Iris pigment epithelial cell (primary cell): ENCODE measurements at places on chromosomes 7 and 10.
A peak's percentile ranks its signal among the peaks of the same experiment; 100 is the strongest.

- no peak for DNase-seq
Measured at GRCh38 chr7:28961972-28962371, 3.8 kb upstream of the TRIL start.

DNA sequence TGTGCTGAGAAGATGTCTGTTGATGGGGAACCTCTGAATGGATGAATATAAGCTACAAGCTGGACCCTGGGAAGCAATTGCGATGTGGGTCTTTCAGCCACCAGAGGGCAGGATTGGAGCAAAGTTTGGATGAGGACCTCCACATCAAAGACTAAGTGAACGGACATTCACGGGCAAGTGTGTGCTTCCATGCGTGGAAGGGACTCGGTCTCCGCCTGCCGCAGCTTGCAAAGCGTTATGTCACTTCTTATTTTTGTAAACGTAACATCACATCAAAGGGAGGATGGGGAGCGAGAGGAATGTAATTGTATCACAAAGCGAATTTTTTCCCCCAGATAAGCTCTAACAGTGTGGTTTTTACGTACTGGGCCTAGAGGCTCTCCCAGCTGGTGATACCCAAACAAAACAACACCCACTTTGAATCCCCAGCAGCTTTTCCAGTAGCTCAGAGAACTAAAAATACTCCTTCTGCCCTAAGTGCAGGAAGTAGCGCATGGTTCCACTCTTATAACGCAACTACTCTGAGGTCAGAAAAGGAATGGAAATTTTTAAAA lies 65.0 kb downstream of the VWA2 start:
- peak; percentile 84 for DNase-seq

DNA sequence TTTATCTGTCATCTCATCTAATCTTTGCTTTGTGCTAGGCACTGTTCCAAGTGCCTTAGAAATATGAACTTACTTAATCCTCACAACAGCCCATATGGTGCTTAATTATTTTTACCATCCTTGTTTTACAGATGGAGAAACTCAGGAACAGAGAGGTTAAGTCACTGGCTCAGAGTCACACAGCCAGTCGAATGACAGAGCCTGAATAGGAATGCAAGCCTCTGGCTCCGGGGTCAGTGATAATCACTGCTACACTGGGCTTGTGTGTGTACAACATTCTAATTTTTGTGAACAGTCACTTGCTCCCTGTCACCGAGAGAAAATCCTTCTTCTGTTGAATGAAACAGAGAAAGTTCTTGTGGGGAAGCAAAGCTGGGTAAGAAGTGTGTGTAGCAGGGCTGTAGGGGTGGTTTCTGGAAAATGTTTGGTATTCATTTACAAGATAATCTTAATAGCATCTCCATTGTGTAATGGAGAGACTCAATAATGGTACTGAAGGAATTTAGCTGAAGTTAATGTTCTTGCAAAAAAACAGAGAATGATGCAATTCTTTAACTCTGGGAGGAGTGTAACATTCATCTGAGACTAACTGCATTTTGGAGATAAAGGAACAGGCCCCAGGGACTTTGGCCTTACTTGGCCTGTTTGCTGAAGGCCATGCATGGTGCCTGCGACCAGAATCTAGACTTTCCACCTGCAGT lies 290.6 kb downstream of the FRMD4A start:
- DNase-seq = peak; percentile 87

- DNase-seq = no peak
Measured at GRCh38 chr10:46528675-46529615, 27.5 kb downstream of the GPRIN2 start.

GRCh38 chr10:133015321-133015720 lies 72.4 kb upstream of the ADGRA1 start:
- no peak for DNase-seq

GRCh38 chr10:52215745-52216361 lies 98.2 kb upstream of the DKK1 start:
- peak; percentile 74 for DNase-seq

- no peak for DNase-seq
Measured at GRCh38 chr7:50731703-50732582, 50.8 kb downstream of the GRB10 start.

GRCh38 chr10:11225935-11226334 lies 208.3 kb downstream of the CELF2 start:
- no peak for DNase-seq

DNA sequence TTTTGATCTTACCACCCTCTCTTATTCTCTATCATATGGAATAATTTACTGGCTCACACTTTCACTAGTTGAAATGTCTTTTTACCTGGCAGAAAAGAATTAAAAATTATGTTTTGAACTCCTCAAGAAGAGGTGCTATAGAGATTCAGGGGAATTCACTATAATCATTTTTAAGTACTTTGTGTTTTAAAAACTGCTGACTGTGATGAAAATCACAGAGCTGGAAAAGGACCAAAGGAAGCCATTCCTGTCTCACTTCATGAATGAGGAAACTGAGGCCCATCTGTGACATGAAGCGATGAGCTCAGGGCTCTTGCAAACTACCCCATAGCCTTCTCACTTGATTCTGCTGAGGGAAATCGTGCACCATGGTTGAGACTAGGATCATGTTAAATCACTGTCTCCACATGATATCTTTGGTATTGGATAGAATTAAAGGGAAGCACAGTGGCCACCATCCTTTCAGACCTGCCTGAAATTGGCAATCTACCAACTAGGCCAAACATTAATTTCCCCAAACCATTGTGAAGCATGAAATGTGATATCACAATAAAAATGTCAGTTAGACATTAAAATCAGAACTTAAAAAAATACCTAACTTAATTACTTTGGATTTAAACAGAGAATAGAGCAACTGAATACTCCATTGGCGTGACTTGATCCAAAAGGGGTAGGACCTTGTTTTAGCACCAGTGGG lies 141.0 kb downstream of the FZD1 start:
- no peak for DNase-seq

GRCh38 chr10:34184397-34184796 lies 630.7 kb downstream of the PARD3 start:
- DNase-seq = no peak

DNA sequence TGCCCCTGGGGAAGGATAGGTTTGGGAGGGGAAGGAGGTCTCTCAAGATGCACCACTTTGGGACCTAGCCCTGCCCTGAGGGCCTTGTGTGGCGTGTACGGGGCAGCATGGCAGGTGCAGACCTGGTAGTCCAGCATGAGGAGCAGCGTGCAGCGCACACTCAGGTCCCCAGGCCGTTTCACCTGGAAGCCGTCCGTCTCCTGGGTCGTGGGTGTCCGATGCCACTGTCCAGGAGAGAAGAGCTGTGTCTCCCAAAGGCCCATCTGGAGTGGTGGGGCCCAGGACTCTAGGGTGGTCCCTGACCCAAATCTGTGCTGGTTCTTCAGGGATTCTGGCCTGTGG lies 6.8 kb downstream of the SMARCD3 start:
- DNase-seq = no peak

- DNase-seq = no peak
Measured at GRCh38 chr7:137948083-137948844, 53.6 kb downstream of the CREB3L2 start.

GRCh38 chr7:106729720-106730385 lies 68.9 kb upstream of the CCDC71L start:
- no peak for DNase-seq

DNA sequence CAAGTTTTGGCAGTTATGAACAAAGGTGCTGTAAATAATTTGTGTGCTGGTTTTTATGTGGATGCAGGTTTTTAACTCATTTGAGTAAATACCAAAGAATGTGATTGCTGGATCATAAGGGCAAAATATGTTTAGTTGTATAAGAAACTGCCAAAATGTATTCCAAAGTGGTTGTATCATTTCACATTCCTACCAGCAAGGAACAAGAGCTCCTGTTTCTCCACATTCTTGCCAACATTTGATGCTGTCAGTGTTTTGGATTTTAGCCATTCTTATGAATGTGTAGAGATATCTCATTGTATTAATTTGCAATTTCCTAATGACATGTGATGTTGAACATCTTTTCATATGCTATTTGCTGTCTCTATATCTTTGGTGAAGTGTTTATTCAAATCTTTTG lies 207.3 kb upstream of the LRGUK start:
- peak; percentile 19 for DNase-seq

- DNase-seq = no peak
Measured at GRCh38 chr10:76010703-76011102, 579.3 kb downstream of the LRMDA start.

DNA sequence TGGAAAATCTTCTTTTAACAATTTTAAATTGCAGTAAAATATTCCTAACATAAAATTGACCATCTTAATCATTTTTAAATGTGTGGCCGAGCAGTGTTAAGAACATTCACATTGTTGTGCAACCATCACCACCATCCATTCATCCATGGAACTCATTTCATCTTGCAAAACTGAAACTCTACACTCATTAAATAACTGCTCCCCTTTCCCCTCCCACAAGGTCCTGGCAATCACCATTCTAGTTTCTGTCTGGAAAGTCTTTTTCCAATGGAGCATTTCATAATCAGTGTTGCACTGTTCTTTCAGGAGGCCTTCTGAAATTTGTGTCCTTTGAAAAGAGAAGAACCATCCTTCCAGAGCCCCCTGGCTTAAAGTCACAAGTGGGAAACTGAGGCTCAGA lies 233.1 kb downstream of the PLXNA4 start:
- DNase-seq = no peak

- DNase-seq = no peak
Measured at GRCh38 chr7:2355705-2356008, 1.0 kb downstream of the EIF3B start.

DNA sequence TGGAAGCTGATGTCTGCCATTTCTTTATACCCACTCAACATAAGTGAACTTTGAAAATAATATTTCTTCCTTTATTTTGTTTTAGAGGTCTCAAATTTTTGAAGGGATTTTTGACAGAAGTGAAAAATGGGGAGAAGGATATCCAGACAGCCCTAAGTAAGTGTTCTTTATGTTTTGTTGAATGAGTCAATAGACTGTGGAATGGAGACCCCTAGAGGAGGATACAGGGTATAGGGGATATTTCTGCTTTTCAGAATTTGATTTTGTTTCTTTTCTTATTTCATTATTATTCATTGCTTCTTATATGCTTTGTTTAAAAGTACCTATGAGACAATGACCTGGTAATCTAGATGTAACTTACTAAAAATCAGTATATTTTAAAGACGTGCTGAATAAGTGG lies 34.4 kb downstream of the PLEKHA8 start:
- DNase-seq = peak; percentile 46

DNA sequence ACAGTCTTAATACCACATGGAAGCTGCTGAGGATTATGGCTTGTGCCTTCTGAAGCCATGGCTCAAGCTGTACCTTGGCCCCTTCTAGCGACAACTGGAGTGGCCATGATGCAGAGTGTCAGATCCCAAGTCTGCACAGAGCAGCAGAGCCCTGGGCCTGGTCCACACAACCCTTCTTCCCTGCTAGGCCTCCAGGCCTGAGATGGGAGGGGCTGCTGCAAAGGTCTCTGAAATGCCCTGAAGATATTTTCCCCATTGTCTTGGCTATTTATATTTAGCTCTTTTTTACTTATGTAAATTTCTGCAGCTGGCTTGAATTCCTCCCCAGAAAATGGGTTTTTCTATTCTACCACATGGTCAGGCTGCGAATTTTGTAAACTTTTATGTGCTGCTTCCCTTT lies 804.6 kb upstream of the ZWINT start:
- DNase-seq = no peak

DNA sequence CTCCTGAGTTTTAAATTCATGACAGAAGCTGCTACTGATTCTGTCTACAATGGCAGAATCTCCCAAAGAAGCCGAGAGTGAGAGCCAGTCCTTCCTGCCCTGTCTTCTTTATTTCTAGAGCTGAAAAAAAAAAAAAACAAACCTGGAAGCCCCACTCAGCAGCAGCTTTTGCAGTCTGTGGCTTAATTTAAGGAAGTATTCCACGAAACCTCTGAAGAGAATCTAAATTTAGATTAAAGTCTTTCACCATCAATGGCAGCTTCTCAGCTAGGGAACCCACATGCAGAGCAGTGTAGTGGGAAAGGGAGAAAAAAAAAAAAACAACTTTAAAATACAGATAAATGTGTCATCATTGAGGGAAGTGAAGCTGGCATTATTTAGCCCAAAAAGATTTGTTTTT lies 23.4 kb downstream of the SMURF1 start:
- no peak for DNase-seq

GRCh38 chr7:1910827-1911226 lies 240.8 kb downstream of the ELFN1 start:
- no peak for DNase-seq

- DNase-seq = peak; percentile 12
Measured at GRCh38 chr7:77456696-77457095, 40.5 kb upstream of the GSAP start.

- DNase-seq = no peak
Measured at GRCh38 chr7:108423089-108423989, 32.9 kb downstream of the NRCAM start.

DNA sequence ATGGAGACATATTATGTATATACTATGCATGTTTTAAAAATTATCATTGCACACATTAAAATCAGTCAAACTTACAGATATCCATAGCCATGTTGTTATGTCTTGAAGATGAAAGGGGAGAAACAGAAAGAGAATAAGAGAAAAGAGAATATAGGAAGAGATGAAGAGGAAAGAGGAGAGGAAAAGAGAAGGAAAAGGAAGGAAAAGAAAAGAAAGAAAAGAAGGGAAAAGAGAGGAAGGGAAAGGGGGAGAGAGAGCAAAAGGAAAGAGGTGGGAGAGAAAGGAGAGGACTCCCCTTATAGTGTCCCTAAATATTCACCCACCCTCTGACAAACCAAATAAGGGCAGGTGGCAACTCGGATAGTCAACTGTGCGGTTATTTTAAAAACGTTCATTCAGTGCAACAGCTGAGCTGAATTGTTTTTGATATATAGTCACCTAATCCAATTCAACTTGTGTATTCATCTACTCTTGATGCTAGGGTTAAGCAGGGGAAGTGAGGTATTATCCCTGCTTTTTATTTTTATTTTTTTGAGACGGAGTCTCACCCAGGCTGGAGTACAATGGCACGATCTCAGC lies 14.6 kb downstream of the SVIL start:
- DNase-seq = no peak

DNA sequence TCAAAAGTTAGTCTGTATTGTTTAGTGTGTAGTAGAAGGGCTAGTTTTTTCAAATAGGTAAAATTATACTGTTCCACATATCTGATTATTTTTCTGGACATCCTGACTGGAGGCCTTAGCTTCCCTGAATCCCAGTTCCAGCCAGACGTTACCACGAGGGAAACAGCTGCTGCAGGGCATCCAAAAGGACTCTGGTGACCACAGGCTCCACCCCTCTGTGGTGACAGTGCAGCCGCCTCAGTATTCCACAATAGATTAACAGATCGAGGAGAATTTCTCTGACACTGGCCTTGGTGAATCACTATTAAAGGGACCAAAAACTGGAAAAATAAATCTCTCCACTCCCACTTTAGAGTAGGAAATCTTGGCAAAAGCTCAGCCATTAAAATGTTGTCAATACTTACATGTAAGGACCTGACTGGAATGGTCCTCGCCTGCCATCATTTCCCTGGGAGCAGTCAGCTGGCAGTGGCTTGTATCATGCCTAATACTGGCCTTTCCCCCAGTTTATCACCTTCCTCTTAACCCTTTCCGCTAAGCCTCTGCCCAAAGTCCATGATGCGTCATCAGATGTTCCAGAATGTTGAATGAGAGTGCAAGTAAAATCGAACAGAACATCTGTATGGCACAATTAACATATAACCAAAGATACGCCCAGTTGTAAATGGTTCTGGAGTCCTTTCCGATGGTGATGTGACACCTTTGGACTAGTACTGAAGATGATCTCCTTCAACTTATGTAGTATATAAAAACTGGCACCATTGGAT lies 31.6 kb downstream of the ENO4 start:
- DNase-seq = no peak
